ENCODE measurements at places on chromosomes 7 and 10.

DNA sequence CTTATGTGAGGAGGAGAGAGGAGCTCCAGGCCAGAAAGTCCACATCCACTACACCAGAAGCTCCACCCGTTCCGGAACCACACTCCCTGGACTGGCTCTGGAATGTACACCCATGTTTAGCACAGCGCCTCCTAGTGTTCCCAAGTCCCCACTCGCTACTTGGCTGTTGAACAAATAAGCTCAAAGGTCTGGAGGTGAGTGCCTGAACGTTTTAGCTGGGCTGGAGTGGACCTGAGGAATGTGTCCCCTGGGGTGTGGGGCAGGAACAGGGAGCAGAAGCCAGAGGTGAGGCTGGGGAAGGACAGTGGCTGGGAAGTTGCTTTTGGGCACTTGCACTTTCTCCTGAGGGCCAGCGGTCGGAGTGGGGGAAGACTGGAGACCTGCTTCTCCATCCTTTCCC is 164.1 kb upstream of the CDCA7L start:
- no peak for DNase-seq

DNA sequence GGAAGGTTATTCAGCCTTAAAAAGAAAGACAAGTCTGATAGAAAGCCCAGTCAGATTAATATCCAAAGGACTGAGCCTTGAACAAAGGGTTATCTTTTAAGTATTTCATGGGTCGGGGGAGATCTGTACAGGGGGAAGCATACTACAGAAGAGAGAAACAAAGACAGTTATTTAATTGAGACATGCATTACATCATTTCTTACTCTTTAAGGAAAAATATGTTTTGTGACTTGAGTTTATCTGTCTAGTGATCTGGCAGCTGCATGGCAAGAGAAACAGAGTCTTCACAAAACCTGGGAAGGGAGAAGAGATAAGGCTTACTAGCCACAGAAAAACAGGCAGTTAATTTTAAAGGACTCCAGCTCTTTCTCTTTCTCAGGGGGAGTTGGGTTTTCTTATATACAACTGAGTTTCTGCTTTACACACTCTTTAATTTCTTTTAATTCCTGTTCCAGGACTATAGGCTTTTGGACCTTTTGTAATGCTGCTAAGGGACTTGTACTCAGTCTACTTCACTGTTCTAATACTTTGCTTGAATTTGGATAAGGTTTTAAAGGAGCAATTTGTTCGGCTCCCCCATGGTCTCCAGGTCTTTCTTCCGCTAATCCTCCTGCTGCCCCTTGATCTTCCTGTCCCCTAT is 20.9 kb upstream of the CYP3A43 start:
- no peak for DNase-seq

DNA sequence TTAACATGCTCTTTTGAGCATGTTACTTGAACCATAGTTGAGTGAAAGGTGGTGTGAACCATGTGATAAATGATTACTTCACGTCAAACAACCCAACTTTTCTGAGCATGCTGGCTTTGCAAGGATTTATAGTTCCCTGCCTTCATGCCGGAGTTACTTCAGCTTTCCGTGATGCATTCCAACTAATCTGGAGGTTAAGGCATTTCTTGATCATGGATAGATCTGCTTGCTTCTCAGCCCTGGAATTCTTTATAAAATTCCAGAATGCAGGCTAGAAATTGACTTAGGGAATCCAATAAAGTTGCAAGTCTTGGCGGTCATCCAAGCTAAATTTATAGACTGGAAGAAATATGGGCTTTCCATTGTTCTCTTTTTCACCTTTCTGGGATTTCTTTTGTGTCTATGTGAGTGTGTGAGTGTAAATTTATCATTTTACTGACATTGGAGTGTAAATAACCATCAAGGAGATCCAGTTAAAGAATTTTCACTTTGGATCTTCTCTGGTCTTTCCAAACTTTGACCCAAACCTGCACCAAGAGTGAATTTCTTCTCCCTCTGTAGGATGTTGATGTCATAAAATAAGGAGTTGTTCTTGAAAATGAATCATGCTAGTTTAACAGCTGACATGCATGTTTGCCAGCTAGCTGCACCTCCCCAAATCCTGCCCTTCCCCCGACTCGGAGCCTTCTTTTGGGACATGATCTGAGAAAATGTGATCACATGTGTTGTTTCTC is 289.0 kb downstream of the TWIST1 start:
- no peak for DNase-seq

GRCh38 chr10:47165168-47165710 is 134.8 kb upstream of the GDF10 start:
- no peak for DNase-seq

DNA sequence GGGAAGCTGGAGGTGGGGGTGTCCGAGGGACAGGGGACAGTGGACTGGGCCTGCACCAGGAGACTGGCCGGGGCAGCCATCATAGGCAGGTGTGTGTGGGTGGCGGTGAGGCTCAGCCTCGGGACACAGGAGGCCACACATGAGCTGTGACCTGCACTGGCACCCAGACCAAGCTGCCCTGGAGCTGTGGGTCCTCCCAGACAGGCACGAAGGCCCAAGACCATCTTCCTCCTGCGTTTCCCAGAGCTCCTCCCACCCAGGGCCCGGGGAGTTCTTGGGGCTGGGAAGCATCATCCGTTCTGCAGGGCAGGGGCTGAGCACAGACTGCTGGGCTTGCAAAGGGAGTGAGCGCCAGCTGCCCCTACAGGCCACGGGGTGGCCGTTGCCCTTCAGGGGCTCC is 87.4 kb downstream of the PDGFA start:
- no peak for DNase-seq

DNA sequence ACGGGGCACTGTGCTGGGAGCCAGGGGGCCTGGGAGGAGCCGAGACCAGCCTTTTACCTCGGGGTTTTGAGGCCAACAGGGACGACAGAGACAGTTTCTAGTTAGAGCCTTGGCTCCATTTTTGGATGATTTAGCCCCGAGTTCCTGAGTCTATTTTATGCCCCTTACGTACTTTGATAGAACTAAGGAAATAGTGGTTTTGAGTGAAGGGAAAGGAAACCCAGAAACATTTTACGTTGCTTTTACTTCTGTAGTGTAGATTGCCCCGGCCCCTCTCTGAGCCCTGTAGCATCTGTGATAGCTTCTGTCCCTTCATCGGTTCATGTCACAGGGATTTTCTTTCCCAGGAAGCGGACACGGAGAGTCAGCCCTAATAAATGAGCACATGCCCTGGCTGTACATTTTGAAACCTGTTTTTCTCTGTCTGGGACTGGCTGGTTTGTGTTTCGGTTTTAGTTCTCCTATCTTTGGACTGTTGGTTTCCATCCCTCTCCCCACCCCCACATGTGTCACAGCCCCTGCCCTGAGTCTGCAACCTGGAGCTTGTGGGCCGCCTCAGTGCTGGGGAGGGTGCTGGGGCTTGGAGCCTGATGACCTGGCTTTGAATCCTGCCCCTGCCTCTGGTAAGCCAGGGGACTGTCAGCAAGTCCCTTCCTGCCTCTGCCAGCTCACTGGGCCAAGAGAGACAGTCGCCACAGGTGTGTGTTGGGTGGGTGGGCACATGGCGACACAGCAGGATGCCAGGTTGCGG is 6.9 kb upstream of the ORAI2 start:
- DNase-seq, result no peak

- DNase-seq, result no peak
Observed at GRCh38 chr7:112386619-112387018, 63.6 kb upstream of the IFRD1 start.

DNA sequence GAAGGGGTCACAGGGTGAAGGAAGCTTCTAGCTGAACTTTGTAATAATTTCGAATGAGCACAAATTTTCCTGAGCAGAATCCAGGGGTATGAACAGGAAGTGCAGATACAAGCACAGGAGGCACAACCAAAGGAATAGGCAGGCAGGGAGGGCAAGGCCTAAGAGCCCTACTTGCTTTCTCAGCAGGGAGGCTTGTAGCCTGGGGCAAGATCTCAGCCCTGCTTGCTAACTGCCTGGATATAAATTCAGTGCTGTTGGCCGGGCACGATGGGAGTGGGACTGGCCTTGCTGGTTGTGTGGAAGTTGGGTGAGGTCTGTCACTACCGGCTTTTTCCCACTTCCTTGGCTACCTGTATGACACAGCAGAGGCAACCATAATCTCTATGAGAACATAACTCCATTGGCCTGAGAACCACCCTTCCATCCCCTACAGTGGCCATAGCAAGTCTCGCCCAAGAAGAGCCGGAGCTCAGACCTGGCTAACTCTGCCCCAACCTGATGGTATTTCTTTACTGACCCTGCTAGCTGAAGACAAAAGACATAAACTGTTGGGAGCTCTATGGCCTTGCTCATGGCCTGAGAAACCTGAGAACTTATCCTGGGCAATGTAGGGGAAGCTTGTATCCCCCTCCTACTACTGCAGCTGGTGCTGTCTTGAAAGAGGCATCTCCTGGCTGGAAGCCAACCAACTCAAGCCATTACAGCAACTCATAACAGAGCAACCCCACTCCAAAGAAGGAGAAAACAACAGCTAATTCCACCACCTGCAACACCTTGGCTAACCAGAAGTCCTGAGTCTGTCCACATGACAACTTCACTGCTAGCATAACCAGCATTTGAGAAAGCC is 27.6 kb downstream of the CLDN12 start:
- no peak for DNase-seq

DNA sequence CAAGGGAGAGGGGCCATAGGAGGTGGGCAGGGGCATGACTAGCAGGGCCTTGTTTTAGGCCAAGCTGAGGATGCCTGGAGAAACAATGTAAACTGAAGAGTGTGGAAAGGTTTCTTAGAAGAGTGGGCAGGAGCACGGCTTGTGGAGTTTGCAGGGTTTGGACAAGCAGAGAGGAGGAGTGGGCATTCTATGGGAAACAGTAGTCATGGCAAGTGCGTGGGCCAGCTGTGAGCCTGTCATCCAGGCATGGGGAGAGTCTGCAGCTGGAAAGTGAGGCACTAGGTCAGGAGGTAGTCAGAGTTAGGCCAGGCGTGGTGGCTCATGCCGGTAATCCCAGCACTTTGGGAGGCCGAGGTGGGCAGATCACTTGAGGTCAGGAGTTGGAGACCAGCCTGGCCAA is 130.1 kb downstream of the SH3PXD2A start:
- DNase-seq, result no peak

GRCh38 chr7:38563741-38564140 is 67.4 kb downstream of the AMPH start:
- no peak for DNase-seq

- DNase-seq, result no peak
Observed at GRCh38 chr10:43396061-43396927, 12.7 kb downstream of the HNRNPF start.

DNA sequence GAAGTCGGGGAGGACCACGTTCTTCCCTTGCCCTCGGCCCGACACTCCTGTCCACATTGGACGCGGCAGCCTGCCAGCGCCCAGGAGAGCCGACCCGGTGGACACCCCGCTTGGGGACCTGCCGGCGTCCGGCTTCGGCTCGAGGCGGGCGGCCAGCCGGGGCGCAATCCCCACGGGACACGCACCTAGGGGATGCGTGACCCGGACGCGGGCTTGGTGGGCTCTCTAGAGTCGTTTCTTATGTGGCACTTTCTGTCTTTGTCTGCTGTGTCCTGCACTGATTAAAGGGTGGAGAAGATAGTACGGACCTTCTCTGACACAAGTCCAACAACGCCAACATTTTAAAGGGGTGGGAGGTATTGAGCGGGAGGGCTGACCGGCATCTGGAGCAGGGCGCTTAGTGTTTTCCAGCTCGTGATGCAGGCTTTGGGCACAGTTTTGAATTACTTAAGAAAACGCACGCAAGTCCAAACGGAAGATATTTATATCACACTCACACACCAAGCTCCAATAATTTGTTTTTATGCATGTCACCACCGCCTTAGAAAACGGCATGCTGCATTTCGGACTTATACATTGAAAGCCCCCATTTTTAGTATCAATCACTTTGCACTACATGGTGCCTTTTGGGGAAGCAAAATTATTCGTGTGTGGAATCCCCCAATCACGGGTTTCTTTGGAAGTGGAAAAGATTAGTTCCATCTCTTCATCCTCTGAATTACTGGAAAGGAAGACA is 3.9 kb upstream of the SPAG6 start:
- DNase-seq, result no peak

DNA sequence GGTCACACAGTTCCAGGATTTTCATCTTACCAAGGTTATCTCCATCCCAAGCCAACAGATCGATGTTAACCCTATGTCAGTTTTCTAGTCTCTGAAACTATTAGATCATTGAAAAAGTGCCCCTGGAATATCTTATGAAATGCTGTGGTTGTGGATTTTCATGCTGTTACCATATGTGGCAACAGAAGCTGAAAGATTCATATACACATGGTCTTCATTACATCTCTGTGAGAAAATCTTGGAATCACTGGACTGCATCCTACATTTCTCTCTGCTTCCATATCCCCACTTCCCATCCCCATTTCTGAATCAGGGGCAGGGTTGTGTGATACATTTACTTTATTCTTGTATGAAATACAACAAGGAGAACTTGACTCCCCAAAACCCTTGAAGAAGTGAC is 146.1 kb downstream of the SLC16A9 start:
- DNase-seq, result no peak

GRCh38 chr10:92886334-92886961 is 38.1 kb downstream of the EXOC6 start:
- no peak for DNase-seq

- DNase-seq, result no peak
Observed at GRCh38 chr10:129568583-129569344, 101.7 kb downstream of the MGMT start.

GRCh38 chr10:44116474-44116873 is 268.4 kb downstream of the CXCL12 start:
- no peak for DNase-seq

DNA sequence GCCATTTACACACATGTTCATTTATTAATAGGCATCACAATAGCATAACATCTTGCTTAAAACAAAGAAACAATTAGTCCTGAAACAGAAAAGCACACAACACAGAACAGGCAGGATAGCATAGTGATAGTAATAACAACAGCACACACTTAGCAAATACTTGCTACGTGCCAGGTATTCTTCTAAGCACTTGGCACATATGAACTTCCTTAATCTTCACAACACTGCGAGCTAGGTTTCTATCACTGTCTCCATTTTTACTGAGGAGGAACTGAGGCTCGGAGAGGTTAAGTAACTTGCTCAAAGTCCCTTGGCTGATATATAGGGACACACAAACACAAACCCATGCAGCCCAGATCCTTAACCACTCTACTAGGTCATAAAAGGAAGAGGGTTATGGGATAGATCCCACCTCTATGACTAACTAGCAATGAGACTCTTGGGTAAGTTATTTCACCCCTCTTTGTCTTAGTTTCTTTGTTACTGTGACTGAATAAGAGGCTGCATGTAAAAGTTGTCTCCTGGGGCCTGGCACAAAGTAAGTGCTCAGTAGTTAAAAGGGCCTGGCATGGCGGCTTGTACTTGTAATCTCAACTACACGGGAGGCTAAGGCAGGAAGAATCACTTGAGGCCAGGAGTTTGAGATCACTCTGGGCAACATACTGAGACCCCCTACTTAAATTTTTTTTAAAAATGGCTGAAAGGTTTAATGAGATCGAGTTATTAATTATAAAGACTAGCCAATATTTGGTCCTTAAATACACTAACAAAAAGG is 181.0 kb upstream of the RHOBTB1 start:
- DNase-seq, result no peak

DNA sequence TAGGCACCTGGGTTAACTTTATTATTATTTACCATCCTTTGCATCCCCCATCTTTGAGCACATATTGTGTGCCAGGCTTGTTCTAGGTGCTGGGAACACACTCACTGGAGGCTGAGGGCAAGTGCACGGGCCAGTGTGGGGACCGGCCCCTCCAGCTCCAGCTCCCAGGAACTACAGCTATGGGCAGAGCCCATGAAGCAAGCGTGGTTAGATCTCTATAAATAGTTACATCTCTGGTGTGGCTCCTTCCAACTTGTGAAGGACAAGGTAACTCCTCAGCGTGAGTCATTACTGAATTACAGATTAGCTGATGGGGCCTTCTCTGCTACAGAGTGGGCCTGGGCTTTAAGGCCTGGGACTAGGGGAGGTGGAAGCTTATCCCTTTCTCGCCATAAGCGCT is 583.5 kb downstream of the SDK1 start:
- no peak for DNase-seq

Data from T1000 (cell line).